Activated T-cell treated with anti-CD3 and anti-CD28 coated beads, Interleukin-2, amount 50 U/mL, for 72 hours (primary cell): ENCODE measurements at places on chromosomes 4 and X.

DNA sequence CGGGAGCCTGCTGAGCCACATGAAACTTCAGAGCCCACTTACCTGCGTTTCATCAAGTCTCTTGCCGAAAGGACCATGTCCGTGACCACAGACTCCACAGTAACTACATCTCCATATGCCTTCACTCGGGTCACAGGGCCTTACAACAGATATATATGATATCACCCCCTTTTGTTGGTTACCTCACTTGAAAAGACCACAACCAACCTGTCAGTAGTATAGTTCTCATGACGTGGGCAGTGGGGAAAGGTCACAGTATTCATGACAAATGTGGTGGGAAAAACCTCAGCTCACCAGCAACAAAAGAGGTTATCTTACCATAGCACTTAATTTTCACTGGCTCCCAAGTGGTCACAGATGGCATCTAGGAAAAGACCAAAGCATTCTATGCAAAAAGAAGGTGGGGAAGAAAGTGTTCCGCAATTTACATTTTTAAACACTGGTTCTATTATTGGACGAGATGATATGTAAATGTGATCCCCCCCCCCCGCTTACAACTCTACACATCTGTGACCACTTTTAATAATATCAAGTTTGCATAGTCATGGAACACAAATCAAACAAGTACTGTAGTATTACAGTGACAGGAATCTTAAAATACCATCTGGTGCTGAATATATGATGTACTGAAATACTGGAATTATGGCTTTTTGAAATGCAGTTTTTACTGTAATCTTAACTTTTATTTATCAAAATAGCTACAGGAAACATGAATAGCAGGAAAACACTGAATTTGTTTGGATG lies 129.9 kb downstream of the TET2 start:
- DNase-seq, result no peak

DNA sequence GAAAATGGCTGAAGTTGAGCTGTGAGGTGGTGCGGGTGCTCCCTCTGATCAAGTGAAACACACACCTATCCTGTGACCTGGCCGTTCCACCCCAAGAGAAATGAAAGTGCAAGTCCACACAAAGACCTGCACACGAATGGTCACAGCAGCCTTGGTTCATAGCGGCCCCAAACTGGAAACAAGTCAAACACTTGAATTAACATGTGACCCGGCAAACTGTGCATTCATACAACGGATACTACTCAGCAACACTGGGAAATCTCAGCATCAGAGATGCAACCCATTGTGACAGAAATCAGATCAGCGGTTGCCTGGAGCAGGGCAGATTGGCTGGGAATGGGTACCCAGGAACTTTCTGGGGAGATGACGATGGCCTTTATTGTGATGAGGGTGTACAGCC lies 7.6 kb downstream of the G6PD start:
- no peak for DNase-seq

DNA sequence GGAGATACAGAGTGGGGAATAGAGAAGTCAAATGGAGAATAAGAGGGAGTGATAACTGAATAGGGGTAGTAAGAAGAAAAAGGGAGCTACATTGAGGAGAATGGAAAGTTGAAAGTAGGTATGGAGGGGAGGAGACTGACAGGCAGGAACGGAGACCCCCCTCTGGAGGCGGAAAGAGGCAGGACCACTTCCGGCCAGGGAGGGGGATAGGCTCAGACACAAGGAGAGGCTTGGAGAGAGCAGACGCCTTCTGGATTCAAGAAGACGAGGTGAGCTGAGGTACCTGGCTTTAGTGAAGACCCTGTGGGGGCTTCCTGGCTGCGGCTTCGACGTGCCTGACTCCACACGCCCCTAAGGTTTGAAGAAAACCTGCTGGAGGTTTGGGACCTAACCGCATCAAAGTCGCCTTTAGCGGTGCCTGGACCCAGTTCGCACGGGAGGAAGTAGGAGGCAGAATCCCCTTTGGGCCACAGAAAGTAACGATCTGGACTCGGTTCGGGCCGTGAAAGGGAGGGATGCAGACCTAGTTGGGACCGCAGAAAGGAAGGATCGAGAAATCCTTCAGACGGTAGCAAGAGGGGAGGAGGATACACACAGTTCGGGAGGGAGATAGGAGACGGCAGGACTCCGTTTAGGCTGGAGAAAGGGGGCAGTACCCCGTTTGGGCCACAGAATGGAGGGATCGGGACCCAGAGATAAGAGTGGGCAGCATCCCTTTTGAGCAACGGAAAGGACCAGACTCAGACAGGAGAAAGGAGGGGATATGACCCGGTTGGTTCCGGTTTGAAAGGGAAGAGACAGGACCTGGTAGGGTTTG lies at the start of gene TRO:
Gene TRO, plus strand, starts transcription at position 215 of the 817 bp plus-strand sequence. CDS start 1,423 bp downstream, outside the sequence.
- DNase-seq, result peak; percentile 0

- no peak for DNase-seq
Observed at GRCh38 chrX:111641969-111642368, 39.0 kb upstream of the ALG13 start.

GRCh38 chrX:136999024-136999423 lies 34.8 kb downstream of the GPR101 start:
- DNase-seq, result no peak

DNA sequence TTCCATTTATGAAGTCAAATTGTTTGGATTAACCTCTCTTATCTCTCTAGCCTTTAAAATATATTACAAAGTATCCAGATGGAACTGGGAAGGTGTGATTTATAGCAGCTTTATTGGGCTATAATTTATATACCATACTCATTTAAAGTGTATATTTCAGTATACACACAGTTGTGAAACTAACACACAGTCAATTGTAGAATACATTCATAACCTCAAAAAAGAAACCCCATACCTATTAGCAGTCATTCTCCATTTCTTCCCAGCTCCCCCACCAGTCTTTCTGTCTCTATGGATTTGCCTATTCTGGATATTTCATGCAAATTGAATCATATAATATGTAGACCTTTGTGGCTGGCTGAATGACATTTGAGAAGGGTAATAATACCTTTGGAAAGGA lies 7.6 kb upstream of the NAP1L5 start:
- no peak for DNase-seq

DNA sequence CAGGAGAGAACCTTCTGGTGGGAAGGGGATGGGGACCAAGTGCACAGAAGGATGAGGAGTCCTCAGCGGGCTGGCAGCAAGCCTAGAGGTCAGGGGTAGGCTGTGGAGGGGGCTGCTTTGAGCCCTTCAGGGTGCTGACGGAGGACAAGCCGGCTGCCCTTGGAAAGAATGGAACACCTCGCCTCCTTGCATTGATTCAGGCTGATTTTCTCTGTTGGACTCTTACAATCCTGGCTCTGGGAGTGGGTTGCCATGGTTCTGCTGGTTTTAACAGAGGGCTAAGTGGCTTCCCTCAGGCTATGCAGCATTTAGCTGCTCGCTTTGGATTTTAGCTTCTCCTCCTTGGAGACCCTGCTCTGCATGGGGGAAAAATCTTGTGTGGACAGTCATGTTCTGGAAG lies 49.4 kb upstream of the CHRNA9 start:
- DNase-seq, result no peak

- DNase-seq, result no peak
Observed at GRCh38 chr4:1194010-1194900, 21.9 kb upstream of the SPON2 start.
